ENCODE measurements at places on chromosomes 5 and 9.

- peaks cover 2% of the 10 kb centered on the region for H3K4me1 ChIP-seq
- H3K27ac ChIP-seq = no peak overlapping the region
- no peak overlapping the region for H3K4me3 ChIP-seq
Observed at GRCh38 chr5:32325616-32326015, 12.9 kb upstream of the MTMR12 start.

DNA sequence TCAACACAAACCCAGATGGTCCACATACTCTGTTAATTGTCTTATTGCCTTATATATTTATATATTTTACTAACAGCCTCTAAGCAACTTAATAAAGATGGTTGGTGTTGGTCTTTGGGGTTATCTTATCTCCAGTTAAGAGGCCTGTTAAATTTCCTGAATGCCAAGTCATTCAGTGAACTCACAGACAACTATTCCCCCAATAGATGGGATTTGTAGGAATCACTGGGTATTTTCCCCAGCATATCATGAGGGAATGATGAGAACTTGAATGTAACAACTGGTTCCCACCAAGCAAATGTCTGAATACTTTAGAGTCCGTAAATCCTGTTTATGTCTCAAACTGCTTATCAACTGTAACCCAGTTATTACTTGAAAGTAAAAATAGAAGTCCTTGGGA lies 42.7 kb upstream of the RETREG1 start:
- H3K27me3 ChIP-seq = no peaks in the 10 kb centered on the region
- no peak overlapping the region for H3K27ac ChIP-seq
- DNase-seq = no peak
- no peaks in the 10 kb centered on the region for H3K36me3 ChIP-seq

DNA sequence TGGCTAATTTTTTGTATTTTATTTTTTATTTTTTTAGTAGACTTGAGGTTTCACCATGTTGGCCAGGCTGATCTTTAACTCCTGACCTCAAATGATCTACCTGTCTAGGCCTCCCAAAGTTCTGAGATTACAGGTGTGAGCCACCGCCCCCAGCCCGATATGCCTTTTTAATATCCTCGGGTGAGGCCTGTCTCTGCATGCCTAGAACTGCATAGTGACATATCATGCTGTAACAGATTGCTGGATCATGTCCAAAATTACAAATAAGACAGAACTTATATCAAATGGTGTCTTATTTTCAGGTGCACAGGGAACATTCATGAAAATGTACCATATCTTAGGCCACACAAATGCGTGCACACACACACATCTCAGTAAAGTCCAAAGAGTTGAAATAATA lies 39.1 kb upstream of the PJA2 start:
- H3K27me3 ChIP-seq = no peaks in the 10 kb centered on the region
- H3K27ac ChIP-seq = no peak overlapping the region
- H3K4me1 ChIP-seq = no peaks in the 10 kb centered on the region
- DNase-seq = no peak

DNA sequence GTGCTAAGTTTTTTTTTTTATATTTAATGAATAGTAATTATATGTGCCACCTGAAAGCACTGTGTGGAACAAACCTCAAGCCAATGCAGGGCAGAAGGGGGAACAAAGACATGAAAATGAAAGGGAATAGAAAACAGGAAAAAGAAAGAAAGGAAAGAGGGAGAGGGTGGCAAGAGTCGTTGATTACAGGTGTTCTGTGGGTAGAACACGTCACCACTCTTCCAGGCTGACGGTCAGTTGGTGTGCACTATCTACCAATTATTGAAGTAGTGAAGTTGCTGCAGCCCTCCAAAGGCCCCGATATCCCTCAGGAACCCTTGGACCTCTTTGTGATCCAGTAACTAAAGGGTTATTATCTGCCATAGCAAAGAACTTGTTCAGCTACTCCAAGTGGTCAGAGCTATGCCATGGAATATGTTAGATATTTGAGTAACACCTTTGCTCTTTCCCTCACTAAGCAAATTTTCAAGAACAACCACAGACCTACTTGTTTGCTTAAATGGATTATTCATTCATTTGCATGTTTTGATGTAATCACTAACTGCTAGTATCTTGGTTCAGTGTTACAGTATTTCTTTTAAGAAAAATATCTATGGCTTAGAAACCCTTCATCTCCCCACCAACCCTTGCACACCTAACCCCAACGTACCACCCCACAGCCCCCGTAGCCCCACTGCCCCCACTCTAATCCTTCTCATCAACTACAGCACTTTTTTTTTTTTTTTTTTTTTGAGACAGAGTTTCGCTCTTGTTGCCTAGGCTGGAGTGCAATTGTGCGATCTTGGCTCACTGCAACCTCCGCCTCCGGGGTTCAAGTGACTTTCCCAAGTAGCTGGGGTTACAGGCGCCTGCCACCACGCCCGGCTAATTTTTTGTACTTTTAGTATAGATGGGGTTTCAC lies 31.3 kb downstream of the FYB1 start:
- no peaks in the 10 kb centered on the region for H3K27me3 ChIP-seq
- H3K36me3 ChIP-seq = peaks cover 53% of the 10 kb centered on the region
- peaks cover 88% of the 10 kb centered on the region for H3K4me1 ChIP-seq
- DNase-seq = no peak
- peak overlapping the region; percentile 75 for H3K4me3 ChIP-seq

- no peak overlapping the region for H3K4me3 ChIP-seq
- no peaks in the 10 kb centered on the region for H3K36me3 ChIP-seq
- H3K27ac ChIP-seq = no peak overlapping the region
- H3K27me3 ChIP-seq = no peaks in the 10 kb centered on the region
- no peak for DNase-seq
Observed at GRCh38 chr9:79756414-79756813, 184.6 kb downstream of the TLE4 start.

DNA sequence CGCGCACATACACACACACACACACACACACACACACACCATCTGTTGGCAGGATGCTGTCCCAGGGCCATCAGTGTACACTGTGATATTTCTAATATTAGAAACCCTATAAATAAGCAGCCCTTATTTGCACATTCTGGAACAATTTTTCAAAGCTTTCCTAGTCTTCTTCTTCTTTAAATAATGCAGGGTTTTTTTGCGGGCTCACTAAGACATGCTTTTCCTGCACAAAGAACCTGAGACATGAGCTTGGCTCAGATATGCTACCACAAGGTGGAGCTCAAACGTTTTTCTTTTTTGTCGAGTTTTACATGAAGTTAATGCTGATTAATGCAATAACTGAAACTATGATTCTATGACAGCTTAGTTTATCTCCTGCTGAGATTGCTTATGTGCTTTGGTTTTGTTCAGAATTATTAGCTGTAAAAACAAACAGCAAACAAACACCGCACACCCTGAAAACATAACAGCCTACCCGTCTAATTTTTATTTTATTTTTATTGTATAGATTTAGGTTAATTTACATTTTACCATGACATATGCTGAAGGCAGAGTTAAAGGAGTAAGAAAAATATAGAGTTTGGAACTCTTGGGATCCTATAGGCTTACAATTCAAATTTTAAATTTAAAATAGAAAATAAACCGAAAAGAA lies 95.8 kb downstream of the ALDH1A1 start:
- no peak overlapping the region for H3K4me3 ChIP-seq
- H3K27ac ChIP-seq = no peak overlapping the region
- no peak for DNase-seq
- no peaks in the 10 kb centered on the region for H3K4me1 ChIP-seq
- no peaks in the 10 kb centered on the region for H3K36me3 ChIP-seq

DNA sequence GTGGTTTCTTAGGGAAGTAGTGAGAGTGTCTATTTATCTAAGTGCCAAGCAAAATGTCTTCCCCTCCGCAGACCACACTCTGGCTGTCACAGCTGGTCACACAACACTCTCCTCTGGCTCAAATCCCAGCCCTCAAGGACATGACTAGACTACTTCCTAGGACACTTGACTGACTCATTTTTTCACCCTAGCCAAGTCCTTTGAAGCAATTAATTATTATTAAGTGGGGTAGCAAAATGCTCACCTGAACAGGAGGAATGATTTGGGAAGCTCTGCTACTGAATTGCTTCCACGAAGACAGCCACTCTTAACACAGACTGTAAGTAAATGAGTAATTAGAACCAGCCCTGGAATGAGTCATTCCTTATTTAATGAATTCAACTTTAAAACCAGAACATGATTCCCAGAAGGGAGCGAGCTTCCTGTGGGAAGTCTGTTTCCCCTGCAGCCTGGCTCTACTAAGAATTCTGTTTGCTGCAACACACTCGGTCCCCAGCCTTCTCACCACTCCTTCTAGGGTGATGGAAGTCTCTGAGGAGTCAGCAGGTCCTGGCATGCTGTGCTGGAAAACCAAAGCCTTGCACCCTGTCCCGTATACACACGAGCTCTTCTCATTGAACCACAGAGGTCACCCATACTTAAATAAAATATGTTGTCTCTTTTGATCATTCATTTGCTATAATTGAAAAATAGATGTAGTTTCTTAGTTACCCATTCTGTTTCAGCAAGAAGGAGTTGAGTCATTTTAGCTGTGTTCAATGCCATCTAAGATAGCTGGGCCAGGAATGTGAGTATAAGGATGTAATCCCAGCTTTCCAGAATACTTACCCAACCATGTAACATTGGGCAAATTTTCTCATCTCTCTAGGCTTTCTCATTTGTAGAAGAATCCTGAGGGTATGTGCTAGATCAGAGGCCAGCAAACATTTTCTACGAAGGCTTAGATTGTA lies 218.6 kb upstream of the RASEF start:
- no peak for DNase-seq
- no peaks in the 10 kb centered on the region for H3K4me1 ChIP-seq
- no peak overlapping the region for H3K27ac ChIP-seq
- no peaks in the 10 kb centered on the region for H3K27me3 ChIP-seq

DNA sequence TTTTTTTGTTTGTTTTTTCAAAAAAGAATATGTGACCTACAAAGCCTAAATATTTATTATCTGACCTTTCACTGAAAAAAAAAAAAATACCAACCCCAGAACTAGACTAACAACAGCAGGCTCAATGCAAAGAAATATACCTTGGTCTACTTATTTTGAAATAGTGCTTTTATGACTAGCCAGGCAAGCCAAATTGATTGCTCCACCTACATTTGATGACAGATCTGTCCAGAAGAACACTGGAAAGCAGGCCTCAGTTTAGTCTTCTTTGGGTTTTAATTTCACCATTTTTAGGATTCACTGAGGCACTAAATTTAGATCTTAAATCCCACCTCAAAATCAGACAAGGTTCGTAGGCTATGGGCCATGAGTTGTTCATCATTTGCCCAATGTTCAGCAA lies 97.3 kb downstream of the PLPP1 start:
- no peak for DNase-seq
- H3K4me3 ChIP-seq = no peak overlapping the region
- no peaks in the 10 kb centered on the region for H3K27me3 ChIP-seq
- peaks cover 25% of the 10 kb centered on the region for H3K4me1 ChIP-seq
- H3K27ac ChIP-seq = no peak overlapping the region
- H3K36me3 ChIP-seq = peaks cover 32% of the 10 kb centered on the region

- H3K4me3 ChIP-seq = no peak overlapping the region
- no peak overlapping the region for H3K27ac ChIP-seq
- H3K36me3 ChIP-seq = no peaks in the 10 kb centered on the region
- no peaks in the 10 kb centered on the region for H3K27me3 ChIP-seq
- no peak for DNase-seq
- peaks cover 3% of the 10 kb centered on the region for H3K4me1 ChIP-seq
Observed at GRCh38 chr5:34691326-34691725, 35.2 kb downstream of the RAI14 start.

- H3K36me3 ChIP-seq = peaks cover 36% of the 10 kb centered on the region
- H3K4me3 ChIP-seq = no peak overlapping the region
- H3K27ac ChIP-seq = no peak overlapping the region
- no peaks in the 10 kb centered on the region for H3K27me3 ChIP-seq
Observed at GRCh38 chr5:43154469-43154868, 33.8 kb downstream of the ZNF131 start.

DNA sequence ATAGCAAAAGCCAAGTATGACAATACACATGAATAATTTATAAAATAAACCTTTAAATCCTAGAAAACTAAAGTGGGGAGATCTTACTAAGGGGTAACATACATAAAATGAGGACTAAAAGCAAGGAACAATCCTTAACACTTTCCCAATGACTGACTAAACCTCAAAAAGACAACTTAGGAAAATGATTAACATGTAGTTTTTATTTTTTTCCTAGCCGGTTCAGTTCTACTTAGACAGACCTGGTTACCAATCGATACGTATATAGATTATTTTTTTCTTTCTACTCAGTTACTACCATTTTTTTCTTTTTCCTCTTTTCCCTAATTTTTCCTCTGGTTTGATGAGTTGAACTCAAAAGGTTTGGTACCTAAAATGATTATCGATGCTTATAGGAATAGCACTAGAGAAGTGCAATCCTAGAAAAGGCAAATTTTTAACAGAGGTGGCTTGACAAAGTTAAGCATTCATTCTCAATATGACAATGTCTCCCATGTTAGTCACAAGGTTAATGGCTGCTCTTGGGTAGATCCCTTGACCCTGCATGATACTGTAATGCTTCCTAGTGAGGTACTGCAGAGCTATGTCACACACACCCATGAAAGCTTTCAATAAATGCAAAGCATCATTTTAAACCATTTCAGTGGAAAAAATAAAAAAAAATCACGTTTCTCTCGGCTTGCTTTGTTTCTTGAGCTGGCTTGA lies 41.5 kb downstream of the FBXO4 start:
- no peak overlapping the region for H3K27ac ChIP-seq
- DNase-seq = no peak
- H3K4me1 ChIP-seq = no peaks in the 10 kb centered on the region
- no peaks in the 10 kb centered on the region for H3K36me3 ChIP-seq

DNA sequence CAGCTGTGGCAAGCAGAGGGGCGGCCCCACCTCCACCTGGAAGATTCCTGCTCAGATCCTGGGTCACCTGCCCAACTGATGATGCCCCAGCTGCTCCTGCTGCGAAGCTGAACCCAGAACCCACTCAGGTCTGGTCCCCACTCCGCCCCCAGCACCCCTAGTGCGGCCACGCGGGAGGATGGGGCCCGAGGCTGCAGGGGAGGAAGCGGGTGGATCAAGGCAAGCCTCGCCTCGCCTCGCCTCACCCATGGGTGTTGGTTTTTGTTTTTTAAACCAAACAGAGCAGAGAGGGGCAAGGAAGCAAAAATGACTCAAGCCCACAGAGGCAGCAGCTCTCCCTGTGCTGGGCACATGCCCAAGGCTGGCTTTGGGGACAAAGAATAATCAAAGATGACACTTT lies 23.2 kb downstream of the ABO start:
- no peaks in the 10 kb centered on the region for H3K36me3 ChIP-seq
- DNase-seq = no peak
- no peak overlapping the region for H3K27ac ChIP-seq
- peaks cover 2% of the 10 kb centered on the region for H3K4me1 ChIP-seq
- H3K4me3 ChIP-seq = no peak overlapping the region
- peaks cover 24% of the 10 kb centered on the region for H3K27me3 ChIP-seq

- H3K27me3 ChIP-seq = no peaks in the 10 kb centered on the region
- H3K36me3 ChIP-seq = peaks cover 8% of the 10 kb centered on the region
- H3K4me1 ChIP-seq = peaks cover 44% of the 10 kb centered on the region
Observed at GRCh38 chr5:96702503-96703383, 40.6 kb downstream of the CAST start.

All from activated CD4-positive, alpha-beta memory T cell treated with anti-CD3 and anti-CD28 coated beads, Interleukin-2, amount 10 ng/mL, durations not matched to agents 7 days and 5 days (primary cell).